Cortex of kidney (tissue), 1 donor: ENCODE measurements at places on chromosomes 4 and X.

GRCh38 chr4:46804781-46805413 is 104.1 kb downstream of the COX7B2 start:
- DNase-seq: no peak

GRCh38 chr4:7902101-7902553 is 37.5 kb downstream of the AFAP1 start:
- DNase-seq: no peak

DNA sequence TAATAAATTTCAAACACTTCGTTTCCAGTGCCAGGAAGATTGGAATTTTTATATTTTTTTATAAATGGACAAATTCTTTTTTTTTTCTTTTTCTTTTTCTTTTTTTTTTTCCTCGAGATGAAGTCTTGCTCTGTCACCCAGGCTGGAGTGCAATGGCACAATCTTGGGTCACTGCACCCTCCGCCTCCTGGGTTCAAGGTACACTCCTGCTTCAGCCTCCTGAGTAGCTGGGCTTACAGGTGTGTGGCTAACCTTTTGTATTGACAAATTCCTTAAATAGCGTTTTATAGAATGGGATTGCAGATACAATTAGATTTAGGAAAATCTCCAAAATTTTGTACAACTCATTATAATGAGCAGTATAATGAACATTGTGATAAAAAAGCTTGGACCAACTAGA is 328.9 kb downstream of the ARHGAP24 start:
- no peak for DNase-seq

GRCh38 chrX:15299941-15300851 is 15.2 kb downstream of the ASB11 start:
- no peak for DNase-seq

- DNase-seq: no peak
These were observed 560.4 kb downstream of the STPG2 start for GRCh38 chr4:97582890-97583289.

- DNase-seq: no peak
These were observed 129.1 kb upstream of the LDB2 start for GRCh38 chr4:17027495-17027894.

GRCh38 chrX:107522901-107523300 is 73.4 kb downstream of the FRMPD3 start:
- no peak for DNase-seq

GRCh38 chr4:18198653-18199052 is 177.1 kb upstream of the LCORL start:
- no peak for DNase-seq

DNA sequence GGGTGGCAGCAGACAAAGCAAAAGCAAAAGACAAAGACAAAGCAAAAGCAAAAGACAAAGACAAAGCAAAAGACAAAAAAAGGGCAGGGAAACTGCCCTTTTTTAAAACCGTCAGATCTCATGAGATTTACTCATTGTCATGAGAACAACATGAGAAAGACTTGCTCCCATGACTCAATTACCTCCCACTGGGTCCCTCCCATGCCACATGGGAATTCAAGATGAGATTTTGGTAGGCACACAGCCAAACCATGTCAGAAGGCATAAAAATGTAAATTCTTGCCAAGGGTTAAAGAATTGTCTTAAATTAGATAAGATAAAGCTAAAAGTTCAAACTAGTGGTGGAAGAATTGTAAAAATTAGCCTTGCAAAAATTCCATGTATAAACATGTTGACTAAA is 419.7 kb downstream of the TRAM1L1 start:
- no peak for DNase-seq

GRCh38 chr4:20666012-20666860 is 34.0 kb upstream of the PACRGL start:
- DNase-seq: no peak

- no peak for DNase-seq
These were observed 190.1 kb upstream of the BMP3 start for GRCh38 chr4:80840396-80840795.

GRCh38 chr4:112514647-112515197 is 1.3 kb downstream of the NEUROG2 start:
- no peak for DNase-seq

DNA sequence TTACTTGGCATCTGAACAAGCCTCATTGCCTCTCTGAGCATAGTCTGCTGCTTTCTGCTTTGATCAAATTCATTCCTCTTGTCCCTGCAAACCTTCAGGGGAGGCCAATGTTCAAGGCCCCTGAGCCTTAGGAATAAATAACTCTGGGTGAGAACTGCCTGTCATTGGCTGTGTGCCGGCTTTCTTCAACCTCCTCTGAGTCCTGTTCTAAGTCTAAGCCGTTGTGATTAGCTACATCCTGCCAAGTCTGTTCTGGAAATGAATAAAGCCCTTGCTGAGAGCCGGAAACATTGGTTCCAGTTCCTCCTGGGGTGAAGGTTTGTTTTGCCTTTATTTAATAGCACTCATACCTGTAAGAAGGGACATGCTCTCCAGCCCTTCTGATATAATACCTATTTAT is 13.8 kb downstream of the RNF4 start:
- no peak for DNase-seq

GRCh38 chr4:1288786-1289185 is 905 bp upstream of the MAEA start:
- no peak for DNase-seq

DNA sequence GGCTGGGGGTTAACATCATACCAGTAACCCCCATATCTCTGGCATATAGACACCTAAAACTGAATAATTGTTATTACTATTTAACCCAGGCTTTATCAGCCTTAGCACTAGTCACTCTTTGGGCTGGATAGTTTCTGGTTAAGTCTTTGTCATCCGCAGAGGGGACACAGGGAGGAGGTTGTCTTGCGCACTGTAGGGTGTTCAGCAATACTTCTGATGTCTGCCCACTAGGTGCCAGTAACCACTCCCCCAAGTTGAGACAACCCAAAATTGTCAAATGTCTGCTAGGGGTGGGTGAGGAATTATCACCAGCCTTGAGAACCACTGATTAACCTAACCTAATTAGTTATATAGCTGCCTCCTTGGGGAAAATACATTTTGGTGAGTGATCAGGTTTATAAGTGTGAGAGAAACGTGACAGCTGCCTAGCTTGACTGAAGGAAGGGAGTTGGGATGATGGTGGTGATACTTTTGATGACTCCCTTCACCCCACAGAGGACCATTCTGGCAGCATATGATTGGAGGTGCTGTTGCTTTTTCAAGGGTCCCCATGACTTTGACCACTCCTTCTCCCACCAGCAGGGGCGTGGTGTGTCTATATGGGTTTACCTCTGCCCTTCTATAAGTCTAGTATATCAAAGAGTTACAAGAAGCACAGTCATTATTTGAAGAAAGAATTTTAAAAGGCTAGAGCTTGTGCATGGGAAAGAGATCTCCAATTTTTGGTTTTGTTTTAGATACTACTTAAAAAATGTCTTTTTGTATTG is 140.9 kb downstream of the STIM2 start:
- DNase-seq: no peak
